ENCODE measurements at places on chromosomes 1 and 21.

DNA sequence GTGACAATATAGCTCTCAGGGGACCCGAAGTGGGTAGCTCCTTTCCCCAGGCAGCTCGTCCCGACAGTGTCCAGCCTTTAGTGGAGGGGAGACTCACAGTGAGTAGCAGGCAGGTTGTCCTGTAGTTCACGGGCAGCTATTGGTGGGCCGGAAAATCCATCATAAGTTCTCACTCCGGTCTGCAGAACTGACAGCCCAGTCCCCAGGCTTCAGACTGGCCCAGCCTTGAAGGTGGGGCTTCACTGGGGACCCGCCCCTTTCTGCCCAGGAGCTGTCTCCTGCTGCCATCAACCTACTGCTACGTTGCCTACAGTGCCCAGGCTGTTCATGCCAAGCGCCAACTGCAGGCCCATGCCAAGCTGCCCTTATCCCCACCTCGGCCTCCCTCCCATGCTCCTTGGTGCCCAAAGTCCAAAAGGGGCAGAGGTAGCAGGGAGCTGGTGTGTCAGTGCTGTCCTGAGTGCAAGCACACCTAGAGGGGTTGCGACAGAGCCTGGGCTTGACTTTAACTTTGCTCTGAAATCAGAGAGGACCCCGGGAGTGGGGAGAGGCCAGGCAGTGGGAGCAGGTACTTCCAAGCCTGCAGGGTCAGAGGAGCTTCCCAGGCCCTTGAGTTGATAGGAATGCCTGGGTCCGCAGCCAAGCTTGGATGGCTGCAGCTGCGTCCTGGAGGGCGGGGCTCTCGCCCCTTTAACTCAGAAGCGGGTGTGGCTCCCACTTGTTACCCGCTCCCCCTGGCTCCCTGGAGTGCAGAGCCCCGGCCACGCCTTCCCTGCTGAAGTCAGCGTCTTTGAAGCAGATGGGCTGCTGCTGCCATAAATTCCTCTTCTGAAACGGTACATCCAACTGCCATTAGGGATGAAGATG is 1144.3 kb upstream of the NCAM2 start:
- no peak for DNase-seq

DNA sequence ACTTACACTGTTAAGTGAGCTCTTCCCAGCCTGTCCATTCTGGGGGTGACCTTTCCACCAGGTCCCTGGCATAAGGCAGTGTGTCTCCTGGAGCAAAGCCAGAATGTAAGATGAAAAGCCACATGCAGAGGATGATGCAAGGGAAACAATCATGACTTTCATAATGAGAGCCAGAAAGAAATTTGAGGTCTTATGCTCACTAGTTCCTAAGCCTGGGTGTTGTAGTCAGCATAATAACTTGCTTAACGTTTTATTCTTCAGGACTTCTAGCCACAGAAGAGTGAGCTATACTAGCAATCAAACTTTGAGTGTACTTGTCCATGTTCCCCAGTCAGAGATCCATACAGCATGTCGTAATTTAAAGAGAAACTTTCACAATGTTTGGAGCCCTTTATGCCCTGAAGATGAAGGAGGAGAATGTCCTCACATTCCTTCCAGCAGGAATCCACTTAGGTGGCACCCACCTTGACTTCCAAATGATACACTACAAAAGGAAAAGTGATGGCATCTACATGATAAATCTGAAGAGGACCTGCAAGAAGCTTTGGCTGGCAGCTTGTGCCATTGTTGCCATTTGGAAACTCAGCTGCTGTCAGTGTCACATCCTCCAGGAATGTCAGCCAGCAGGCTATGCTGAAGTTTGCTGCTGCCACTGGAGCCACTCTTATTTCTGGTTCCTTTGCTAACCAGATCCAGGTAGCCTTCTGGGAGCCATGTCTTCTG is 60.5 kb upstream of the FOXD3 start:
- no peak for DNase-seq

GRCh38 chr1:185864331-185864730 is 130.1 kb downstream of the HMCN1 start:
- DNase-seq = no peak

GRCh38 chr1:210764536-210764935 is 369.4 kb downstream of the KCNH1 start:
- DNase-seq = no peak

GRCh38 chr1:81799939-81800694 is 617 bp upstream of the ADGRL2 start:
- no peak for DNase-seq

- DNase-seq = no peak
Observed at GRCh38 chr1:80910426-80910825, 890.3 kb upstream of the ADGRL2 start.

- no peak for DNase-seq
Observed at GRCh38 chr1:158687037-158687436, 522 bp upstream of the SPTA1 start.

- no peak for DNase-seq
Observed at GRCh38 chr1:62184336-62184735, 10.3 kb upstream of the L1TD1 start.

DNA sequence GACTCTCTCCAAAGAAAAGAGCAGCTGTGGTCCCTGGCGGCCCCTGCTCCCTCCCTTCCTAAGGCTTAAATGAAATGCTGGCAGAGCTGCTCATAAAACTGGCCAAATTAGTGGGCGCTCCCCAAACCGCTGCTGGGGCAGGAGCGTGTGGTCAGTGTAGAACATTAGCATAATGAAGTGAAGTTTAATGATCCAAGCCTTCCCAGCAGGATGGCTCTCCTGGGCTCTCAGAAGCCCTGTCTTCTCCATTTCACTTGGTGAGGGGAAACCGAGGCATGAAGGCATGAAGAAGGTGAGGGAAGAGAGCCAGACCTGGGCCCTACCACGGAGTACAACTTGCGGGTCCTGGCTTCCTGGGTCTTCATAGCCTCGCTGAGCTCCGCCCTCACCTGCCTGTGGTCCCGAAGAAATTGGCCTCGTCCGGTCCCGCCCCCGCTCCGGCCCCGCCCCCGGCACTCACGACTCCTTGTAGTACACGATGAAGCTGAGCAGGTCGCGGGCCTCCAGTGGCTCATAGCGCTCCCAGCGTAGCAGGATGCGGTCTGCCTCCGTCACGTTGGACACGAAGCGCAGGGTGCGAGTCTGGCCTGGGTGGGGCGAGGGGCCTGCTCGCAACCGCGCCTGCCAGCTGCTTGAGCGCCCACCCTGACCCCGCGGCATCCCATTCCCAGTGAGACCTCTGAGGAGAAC is 10.3 kb downstream of the INSRR start:
- DNase-seq = no peak

GRCh38 chr1:66135161-66135560 is 342.5 kb downstream of the PDE4B start:
- no peak for DNase-seq

DNA sequence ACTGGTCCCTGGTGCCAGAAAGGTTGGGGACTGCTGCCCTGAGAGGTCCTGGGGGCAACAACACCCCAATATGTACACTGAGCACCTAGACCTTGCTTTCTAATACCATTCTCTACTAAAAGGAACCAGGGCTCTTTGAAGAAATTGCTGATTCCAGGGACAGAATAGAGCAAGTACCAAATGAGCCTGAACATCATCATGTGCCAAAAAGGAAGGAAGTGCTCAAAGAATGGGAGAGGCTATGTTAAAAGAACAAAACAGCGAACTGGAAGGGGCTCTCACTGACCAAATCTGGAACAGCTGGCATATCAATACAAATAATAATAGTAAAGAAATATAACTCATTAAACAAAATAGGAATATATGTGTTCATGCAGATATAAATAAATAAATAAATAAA is 50.8 kb downstream of the PIK3R3 start:
- DNase-seq = no peak

DNA sequence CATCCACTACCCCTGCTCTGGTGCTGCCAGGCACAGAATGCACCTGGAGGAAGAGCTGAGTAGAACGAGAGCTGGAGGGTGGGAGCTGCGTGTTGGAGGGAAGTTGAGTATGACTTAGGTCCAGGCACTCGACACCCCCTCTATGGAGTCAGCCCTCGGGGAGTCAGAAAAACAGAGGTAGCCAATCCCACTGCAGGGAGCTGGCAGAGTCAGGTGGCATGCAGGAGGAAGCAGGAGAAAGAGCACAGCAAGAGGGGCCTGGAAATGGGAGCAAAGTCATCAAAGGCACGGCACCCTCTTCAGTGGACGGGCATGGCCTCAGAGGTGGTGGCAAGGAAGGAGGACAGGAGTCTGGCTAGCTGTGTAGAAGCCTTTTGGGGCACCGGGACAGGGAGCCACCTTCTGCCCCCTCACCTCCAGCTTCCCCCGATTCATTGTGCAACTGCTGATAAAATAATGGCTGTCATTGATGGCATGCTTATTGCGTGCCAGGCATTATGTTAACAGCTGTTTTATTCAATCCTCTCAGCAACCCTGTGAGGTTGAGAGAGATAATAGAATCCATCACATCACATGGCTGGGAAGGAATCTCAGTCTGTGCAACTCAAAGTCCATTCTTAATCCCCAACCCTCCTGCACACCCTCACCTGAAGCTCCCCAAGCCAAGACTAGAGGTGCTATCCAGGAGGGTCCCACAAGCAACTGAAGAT is 42.0 kb downstream of the C1orf198 start:
- no peak for DNase-seq

GRCh38 chr1:223456747-223457146 is 63.5 kb downstream of the CCDC185 start:
- no peak for DNase-seq

DNA sequence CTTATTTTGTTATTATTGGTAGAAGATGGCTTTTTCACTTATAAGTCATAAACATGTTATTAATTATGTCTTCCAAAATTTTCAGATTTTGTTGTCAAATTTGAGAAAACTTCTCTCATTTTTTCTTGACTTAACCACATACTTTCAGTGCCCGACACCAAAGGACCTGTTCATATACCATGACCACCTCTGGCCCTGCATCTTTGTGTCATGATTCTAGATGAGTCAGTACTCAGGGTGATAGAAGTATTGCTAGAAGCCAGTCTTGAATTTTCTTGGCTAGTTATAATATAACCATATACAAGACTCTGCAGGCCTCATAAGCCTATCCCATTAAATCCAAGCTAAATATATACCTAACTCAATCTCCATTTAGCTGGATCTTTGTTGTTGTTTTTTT is 35.4 kb upstream of the DPH5 start:
- no peak for DNase-seq

- no peak for DNase-seq
Observed at GRCh38 chr1:8437347-8437746, 119.4 kb downstream of the SLC45A1 start.

DNA sequence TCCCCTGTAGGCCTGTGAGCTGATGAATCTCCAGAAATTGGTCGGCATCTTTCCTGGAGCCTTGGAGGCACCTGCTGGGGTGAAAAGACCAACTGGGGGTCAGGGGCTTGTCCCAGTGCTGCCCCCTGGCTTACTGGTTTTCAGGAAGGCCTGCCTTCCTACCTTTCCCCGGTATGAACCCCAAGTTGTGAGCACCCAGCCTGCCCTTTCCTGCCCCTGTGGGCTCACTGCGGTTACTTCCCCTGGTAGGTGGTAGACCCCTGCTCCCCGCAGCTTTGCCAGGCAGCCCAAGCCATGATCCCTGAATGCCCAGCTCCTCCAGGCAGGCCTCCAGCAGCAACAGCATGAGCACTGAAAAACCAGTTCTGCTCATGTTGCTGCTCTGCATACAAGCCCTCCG is 10.2 kb downstream of the DMRTB1 start:
- DNase-seq = no peak

GRCh38 chr1:1758059-1758621 is 20.1 kb downstream of the NADK start:
- no peak for DNase-seq

- DNase-seq = no peak
Observed at GRCh38 chr1:189522441-189522840, 955.2 kb downstream of the BRINP3 start.

GRCh38 chr1:84698151-84699110 is 8.2 kb upstream of the SSX2IP start:
- DNase-seq = no peak

GRCh38 chr1:208381481-208381880 is 137.3 kb upstream of the PLXNA2 start:
- DNase-seq = no peak

DNA sequence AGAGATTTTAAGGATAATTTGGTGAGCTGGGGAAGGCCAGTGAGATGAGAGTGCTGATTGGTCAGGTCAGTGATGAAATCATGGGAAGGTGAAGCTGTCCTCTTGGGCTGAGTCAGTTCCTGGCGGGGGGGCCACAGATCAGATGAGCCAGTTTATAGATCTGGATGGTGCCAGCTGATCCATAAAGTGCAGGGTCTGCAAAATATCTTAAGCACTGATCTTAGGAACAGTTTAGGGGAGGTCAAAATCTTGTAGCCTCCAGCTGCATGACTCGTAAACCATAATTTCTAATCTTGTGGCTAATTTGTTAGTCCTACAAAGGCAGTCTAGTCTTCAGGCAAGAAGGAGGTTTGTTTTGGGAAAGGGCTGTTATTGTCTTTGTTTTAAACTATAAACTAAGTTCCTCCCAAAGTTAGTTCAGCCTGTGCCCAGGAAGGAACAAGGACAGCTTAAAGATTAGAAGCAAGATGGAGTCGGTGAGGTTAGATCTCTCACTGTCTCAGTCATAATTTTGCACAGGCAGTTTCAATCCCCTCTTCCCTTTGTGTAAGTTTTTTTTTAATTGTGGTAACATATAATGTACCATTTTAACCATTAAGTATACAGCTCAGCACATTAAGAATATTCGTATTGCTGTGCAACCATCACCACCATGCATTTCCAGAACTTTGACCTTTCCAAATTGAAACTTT is 39.4 kb downstream of the PTAFR start:
- DNase-seq = no peak

DNA sequence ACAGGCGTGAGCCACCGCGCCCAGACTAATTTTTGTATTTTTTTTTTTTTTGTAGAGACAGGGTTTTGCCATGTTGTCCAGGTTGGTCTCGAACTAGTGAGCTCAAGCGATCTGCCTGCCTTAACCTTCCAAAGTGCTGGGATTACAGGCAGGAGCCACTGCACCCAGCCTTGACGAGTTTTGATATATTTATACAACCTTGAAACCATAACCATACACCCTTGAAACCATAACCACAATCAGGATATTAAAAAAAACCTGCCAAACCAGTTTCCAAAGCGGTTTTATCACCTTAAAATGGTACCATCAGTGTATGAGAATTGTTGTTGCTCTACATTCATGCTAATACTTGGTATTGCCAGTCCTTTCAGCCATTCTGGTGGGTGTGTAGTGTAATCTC is 3.7 kb upstream of the PHACTR4 start:
- no peak for DNase-seq

DNA sequence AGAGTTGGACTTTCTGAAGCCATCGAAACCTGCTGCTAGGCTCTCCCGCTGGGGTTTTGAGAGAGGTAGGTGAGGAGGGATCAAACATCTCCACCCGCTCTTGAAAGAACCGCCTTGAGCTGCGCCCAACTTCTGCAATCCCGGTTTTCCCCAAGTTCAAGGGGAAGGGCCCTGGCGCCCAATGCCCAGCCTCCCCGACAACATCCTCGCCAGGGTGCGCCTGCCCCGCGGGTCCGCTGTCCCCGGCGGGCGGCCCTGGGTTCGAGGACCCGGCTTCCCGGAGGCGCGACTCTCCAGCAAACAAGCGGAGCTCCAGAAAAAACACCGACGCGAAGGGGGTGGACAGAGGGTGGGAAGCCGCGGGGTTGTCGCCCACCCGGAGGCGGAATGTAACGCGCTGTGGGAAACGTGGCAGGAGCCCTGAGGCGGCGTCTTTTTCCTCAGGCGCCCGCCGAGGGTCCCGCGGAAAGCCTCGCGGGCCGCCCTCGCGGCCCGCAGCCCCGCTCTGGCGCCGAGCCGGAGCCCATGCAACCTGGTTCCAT is 607 bp downstream of the BTG3 start:
- no peak for DNase-seq

Measured in Jurkat, Clone E6-1 (cell line).